ENCODE measurements at places on chromosomes 7 and 10.

DNA sequence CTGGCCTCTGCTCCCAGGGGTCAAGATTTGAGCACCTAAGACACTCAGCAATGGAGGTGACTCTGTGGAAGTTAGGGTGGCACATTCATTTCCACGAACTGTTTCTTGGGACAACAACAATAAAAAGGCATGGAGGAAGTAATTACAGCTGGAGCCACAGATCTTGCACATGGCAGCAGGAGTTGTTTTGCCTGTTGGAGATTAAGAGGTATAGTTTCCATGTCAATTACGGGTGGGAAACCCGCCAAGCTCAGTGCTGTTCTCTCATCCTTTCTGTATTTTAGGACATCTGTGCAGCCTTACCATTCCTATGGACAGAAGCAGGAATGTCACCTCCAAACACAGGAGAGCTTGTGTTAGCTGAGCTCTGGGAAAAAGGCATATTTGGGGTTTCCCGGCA is 201.2 kb downstream of the SNX10 start:
- no peak overlapping the region for H3K4me3 ChIP-seq
- no peak for DNase-seq
- H3K36me3 ChIP-seq: no peaks in the 10 kb centered on the region
- H3K27me3 ChIP-seq: peaks cover 45% of the 10 kb centered on the region
- no peaks in the 10 kb centered on the region for H3K4me1 ChIP-seq
- H3K27ac ChIP-seq: no peak overlapping the region

DNA sequence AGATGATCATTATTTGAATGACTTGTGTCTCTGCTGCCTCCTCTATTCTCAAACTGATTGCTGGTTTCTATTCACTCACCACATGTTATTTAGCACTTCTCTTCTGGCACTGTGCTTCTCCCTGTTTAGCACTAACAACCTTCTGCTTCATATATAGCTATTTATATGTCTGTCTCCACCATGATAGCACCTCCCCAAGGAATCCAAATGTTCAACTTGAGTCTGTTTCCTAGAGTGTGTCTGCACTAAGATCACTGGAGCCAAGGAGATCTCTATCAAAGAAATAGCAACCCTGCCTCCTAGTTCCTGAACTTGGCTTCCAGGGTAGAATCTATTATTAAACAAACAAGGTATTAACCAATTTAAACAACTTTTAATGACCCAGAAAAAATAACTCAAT is 104.5 kb downstream of the CYP26A1 start:
- no peak overlapping the region for H3K4me3 ChIP-seq
- H3K36me3 ChIP-seq: no peaks in the 10 kb centered on the region
- no peaks in the 10 kb centered on the region for H3K27me3 ChIP-seq
- DNase-seq: no peak

DNA sequence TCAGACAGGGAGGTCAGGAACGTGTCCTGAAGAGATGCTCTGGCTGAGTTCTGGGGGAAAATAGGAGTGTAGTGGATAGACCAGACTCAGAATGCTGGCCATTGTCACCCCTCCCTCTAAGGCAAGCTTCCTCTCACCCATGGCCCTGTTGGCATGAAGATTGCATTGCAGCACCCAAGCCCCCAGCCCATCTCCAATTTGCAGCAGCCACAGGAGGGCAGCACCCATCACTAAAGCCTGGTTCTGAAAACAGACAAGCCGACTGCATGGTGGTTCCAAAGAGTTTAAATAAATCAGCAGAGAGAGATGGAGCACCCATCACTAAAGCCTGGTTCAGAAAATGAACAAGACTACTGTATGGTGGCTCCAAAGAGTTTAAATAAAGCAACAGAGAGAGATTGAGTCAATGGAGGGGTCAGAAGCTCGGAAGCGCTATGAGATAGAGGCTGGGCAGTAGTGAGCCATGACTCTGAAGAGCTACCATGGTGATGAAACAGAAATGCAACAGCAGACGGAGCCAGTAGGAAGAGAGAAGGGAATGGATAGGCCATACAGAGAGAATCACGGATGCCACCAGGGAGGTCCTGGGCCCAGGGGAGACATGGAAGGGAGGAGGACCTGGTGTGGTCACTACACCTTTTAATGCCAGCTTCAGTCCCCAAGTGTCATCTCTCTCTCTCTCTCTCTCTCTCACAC is 237.9 kb upstream of the MYO3A start:
- no peaks in the 10 kb centered on the region for H3K36me3 ChIP-seq
- no peak for DNase-seq
- H3K27me3 ChIP-seq: no peaks in the 10 kb centered on the region
- H3K4me1 ChIP-seq: no peaks in the 10 kb centered on the region
- H3K27ac ChIP-seq: no peak overlapping the region
- H3K4me3 ChIP-seq: no peak overlapping the region

- no peaks in the 10 kb centered on the region for H3K27me3 ChIP-seq
- no peak overlapping the region for H3K27ac ChIP-seq
- peaks cover 12% of the 10 kb centered on the region for H3K4me1 ChIP-seq
These were observed 77.0 kb downstream of the PFKFB3 start for GRCh38 chr10:6279540-6280267.

- peaks cover 61% of the 10 kb centered on the region for H3K4me1 ChIP-seq
- H3K36me3 ChIP-seq: peaks cover 20% of the 10 kb centered on the region
- no peaks in the 10 kb centered on the region for H3K27me3 ChIP-seq
These were observed 86.3 kb downstream of the LCOR start for GRCh38 chr10:96918214-96919002.

- H3K4me1 ChIP-seq: no peaks in the 10 kb centered on the region
- H3K4me3 ChIP-seq: no peak overlapping the region
- peaks cover 25% of the 10 kb centered on the region for H3K27me3 ChIP-seq
- DNase-seq: no peak
These were observed 82.6 kb downstream of the KCNMA1 start for GRCh38 chr10:77554996-77555397.

DNA sequence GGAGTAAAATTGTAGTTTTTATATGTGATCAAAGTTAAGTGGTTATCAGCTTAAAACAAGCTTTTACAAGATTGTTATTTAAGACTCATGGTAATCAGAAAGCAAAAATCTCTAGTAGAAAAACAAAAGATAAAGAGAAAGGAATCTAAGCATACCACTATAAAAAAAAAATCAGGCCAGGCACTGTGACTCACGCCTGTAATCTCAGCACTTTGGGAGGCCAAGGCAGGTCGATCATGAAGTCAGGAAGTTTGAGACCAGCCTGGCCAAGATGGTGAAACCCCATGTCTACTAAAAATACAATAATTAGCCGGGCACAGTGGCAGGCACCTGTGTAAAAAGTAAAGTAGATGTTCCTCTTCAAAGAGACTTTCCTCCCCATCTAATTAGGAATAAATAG is 265.9 kb upstream of the NRP1 start:
- no peak for DNase-seq
- H3K4me1 ChIP-seq: no peaks in the 10 kb centered on the region
- H3K27me3 ChIP-seq: no peaks in the 10 kb centered on the region
- no peaks in the 10 kb centered on the region for H3K36me3 ChIP-seq

DNA sequence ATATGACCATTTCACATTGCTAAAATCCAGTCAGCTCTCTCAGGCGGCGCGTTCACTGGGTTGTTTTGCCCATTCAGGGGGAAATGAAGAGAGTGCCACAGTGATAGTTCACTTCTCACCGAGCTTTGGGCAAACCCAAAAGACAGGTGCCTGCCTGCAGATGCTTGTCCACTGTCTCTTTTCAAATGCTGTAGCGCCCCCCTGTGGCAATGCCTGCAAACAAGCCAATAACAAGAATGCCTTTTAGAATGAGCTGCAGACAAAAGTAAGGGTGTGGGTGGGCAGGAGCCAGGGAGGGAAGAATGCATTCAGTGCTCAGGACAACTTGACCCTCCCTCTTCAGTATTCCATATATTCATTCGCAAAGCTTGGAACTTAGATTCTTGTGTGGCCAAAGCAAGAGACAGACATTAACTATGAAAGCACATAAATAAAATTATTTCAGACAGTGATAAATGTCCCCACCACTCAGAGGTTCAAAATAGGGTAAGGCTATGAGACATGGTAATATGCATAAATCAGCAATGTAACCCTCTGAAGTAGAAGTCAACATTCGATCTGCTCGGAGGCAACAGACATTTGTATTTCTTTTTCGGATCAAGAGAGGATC is 86.9 kb downstream of the JAZF1 start:
- peak; percentile 49 for DNase-seq
- peaks cover 24% of the 10 kb centered on the region for H3K4me1 ChIP-seq
- no peak overlapping the region for H3K27ac ChIP-seq
- H3K27me3 ChIP-seq: no peaks in the 10 kb centered on the region

- no peak for DNase-seq
- H3K4me1 ChIP-seq: no peaks in the 10 kb centered on the region
- no peak overlapping the region for H3K27ac ChIP-seq
- H3K27me3 ChIP-seq: no peaks in the 10 kb centered on the region
- no peak overlapping the region for H3K4me3 ChIP-seq
These were observed 34.0 kb downstream of the PON1 start for GRCh38 chr7:95290166-95290830.

DNA sequence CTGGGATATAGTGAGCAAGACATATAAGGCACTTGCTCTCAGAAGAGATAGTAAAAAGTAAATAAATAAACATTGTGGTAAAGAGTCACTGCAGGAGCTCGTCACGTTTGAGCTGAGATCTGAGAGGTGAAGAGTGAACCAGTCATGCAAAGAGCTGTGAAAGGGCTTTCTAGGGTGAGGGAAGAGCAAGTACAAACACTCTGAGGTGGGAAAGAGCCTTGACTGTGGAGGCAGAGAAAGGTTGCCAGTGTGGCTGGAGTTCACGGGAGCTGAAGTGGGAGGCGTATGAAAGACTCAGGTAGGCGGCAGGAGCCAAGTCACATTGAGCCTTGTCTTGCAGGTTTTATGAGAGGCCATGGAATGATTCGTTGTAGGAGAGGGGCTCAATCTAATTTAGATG is 141.0 kb downstream of the C1GALT1 start:
- H3K36me3 ChIP-seq: no peaks in the 10 kb centered on the region
- H3K27ac ChIP-seq: no peak overlapping the region
- H3K4me1 ChIP-seq: no peaks in the 10 kb centered on the region
- H3K4me3 ChIP-seq: no peak overlapping the region
- H3K27me3 ChIP-seq: peaks cover 31% of the 10 kb centered on the region

DNA sequence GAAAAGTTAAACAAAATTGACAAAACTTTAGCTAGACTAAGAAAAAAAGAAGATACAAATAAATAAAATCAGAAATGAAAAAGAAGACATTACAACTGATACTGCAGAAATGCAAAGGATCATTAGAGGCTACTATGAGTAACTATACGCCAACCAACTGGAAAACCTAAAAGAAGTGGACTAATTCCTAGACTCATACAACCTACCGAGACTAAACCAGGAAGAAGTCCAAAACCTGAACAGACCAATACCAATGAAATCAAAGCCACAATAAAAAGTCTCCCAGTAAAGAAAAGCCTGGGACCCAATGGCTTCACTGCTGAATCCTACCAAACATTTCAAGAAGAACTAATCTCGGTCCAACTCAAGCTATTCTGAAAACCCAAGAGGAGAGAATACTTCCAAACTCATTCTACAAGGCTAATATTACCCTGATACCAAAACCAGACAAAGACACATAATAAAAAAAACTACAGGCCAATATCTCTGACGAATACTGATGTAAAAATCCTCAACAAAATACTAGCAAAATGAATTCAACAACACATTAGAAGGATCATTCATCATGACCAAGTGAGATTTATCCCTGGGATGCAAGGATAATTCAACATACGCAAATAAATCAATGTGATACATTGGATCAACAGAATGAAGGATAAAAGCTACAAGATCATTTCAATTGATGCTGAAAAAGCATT is 20.3 kb downstream of the ELAPOR2 start:
- peak overlapping the region; percentile 52 for H3K4me3 ChIP-seq
- H3K36me3 ChIP-seq: no peaks in the 10 kb centered on the region
- DNase-seq: no peak

DNA sequence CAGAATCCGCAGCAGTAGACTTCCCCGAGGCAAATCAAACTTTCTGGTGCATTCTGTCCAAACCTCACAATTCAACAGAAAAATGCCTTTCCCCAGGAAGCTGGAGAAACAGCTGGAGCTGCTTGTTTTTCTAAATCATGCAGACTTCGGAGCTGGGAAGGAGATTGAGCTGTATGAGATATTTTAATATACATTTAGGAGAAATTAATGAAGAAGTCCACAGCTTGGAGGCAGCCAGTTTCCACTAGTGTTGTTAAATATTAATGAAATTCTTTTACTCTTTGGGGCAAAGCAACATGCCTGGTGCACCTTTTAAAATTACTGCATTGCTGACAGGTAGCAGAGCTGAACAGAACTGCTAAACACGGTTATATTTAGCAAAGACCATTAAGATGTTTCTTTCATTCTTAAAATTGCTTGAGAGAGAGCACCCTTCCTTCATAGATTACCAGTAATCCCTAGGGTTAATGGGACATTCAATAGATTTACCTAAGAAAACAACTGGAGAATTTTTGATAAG is 566.4 kb downstream of the SORCS3 start:
- no peak for DNase-seq
- H3K36me3 ChIP-seq: no peaks in the 10 kb centered on the region
- H3K27ac ChIP-seq: no peak overlapping the region
- no peak overlapping the region for H3K4me3 ChIP-seq

DNA sequence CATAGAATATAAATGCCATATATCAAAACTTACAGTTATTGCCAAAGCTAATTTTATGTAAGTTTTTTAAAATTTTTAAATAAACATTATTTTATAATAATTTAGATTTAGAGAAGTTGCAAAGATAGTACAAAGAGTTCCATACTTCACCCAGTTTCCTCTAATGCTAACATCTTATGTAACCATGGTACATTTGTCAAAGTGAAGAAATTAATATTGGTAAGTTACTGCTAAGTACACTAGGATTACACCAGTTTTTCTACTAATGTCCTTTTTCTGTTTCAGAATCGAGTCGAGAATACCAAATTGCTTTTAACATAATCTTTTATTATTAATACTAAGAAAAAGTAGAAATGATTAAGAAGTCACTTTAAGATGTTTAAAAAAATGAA is 29.2 kb downstream of the CSGALNACT2 start:
- H3K27ac ChIP-seq: no peak overlapping the region
- no peaks in the 10 kb centered on the region for H3K27me3 ChIP-seq
- peaks cover 48% of the 10 kb centered on the region for H3K36me3 ChIP-seq
- peaks cover under 1% of the 10 kb centered on the region for H3K4me1 ChIP-seq

GRCh38 chr10:4345877-4346646 is 479.9 kb upstream of the AKR1E2 start:
- no peak for DNase-seq
- peaks cover 31% of the 10 kb centered on the region for H3K4me1 ChIP-seq
- no peak overlapping the region for H3K4me3 ChIP-seq
- H3K27ac ChIP-seq: peak overlapping the region; percentile 76
